ENCODE measurements at places on chromosomes 5 and 9.

DNA sequence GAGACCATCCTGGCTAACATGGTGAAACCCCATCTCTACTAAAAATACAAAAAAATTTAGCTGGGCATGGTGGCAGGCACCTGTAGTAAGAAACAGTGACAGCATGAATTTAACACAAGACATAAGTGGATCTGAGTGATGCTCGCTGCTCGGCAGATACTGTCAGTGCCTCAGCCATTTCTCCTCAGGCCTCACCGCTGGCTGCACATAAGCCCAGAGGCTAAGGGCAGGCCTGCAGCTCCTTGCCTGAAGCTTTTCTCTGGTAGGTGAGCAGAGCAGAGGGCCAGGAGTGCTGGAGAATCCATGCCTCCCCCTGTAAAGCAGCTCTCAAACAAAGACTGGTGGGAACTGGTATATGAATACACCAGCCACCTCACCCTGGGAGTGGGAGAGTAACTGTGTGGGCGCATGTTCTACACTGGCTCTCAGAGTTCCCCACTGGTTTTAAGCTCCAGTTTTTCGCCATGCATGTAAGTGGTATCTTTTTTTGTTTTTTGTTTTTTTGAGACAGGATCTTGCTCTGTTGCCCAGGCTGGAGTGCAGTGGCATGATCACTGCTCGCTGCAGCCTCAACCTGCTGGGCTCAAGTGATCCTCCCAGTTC is 10.3 kb upstream of the CD72 start:
- no peak for DNase-seq

GRCh38 chr5:154268073-154268472 is 77.5 kb downstream of the GALNT10 start:
- no peak for DNase-seq

DNA sequence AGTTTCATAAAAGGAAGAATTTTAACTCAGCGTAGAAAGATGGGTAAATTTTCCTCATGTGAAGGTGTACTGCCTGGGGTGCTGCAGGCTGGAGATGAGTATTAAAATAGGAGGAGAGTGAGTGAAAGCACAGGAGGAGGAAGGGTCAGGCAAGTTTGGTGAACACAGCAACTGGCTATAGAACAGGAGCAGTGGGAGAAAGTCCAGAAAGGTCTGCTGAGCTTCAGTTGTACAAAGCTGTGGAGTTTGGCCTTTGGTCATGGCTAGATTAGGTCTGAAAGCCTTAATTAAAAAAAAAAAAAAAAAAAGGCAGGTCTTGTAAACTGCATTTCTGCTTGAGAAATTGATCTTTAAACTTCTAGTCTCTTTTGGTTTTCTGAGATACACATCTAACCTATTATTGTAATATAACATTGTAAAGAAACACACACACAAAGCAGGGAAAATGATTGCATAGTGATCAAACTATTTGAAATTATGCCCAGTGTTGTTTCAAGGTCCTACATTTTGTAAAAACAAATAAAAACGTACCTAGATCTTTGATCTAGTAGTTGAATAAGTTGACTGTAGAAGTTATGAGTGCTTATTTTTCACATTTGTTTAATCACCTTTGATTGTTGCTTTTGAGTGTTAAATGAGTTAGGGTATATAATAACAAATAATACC is 43.6 kb downstream of the MAP3K1 start:
- DNase-seq, result no peak

- DNase-seq, result no peak
Observed at GRCh38 chr5:110225949-110226348, 500.5 kb downstream of the TMEM232 start.

GRCh38 chr5:148372893-148373292 is 10.9 kb upstream of the FBXO38 start:
- no peak for DNase-seq

DNA sequence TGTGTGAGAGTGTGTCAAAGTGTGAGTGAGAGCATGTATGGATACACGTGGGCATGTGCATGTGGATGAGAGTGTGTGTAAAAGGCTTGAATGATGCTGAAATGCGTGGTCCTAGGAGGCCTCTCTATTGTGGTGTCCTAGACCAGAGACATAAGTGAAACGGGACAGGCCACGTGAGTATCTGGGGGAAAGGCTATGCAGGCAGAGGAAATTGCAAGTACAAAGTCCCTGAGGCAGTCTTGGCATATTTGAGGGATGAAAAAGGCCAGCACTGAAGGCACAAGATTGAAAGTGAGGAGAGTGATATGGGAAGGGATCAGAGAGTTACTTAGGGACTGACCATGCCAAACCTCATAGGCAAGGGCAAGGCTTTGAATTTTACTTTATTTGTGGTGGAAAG is 67.2 kb upstream of the CCDC152 start:
- DNase-seq, result no peak

- DNase-seq, result no peak
Observed at GRCh38 chr5:181044093-181044599, 4.1 kb downstream of the BTNL9 start.

DNA sequence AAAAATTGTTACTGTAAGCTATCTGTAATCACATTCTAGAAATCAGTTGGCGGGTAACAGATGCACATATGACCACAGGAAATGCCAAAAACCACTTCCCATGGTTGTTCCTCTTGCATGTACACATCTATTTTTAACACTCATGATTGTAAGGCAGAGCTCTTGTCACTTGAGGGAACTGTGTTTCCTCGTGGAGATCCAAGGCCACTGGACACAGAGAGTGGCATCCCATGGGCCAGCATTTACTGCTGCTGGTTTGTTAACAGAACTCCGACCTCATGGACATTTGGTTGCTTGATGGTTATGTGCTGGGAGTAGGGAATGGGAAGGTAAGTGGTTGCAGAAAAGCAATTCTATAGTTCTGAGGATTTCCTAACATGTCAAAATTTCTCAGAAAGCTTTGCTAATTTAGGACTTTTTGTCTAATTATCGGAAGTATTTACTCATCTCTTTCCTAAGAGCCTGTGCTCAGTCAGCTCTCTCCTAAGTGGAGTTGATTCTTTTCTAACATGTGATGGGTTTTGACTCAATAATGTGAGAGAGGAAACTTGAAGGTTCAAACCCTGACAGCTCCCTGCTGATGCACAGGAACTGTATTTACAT is 202.0 kb upstream of the NR3C1 start:
- no peak for DNase-seq

DNA sequence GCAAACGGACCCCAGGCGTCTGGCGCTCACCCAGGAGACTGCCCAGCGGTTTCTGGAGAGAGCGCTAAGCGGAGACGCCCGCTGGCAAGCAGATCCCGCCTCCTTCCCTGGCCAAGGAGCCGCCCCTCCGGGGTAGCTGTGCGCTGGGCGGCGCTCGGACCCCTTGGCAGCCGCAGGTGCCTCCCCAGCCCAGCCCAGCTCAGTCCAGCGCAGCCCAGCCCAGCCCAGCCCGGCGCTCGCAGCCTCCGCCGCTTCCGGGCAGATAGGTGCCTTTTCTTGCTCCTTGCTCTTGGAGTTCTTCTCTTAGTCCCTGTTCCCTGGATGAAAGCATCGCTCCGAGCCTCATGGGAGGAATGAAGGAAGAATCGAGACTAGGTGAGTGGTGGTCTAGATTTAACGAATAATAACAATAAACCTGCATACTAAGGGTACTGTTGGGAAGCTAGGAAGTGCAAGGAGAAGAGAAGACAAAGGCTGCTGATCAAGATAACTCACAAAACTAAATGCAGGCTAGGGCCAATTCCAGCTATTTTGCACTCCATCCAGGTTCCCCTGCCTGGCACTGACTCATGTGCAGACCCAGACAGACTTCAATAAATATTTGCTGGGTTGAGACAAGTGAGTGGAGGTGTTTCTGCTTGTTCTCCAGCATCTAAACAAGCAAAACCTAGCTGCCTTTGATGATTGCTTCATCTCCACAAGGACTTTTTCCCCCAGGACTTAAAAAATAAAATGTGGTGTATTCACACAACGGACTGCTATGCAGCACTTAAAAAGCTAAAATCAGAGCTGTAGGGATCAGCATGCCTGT is at the start of gene STK32A:
Gene STK32A, plus strand, starts transcription at position 202 of the 811 bp plus-strand sequence. CDS start 4,609 bp downstream, outside the sequence.
- DNase-seq, result no peak

DNA sequence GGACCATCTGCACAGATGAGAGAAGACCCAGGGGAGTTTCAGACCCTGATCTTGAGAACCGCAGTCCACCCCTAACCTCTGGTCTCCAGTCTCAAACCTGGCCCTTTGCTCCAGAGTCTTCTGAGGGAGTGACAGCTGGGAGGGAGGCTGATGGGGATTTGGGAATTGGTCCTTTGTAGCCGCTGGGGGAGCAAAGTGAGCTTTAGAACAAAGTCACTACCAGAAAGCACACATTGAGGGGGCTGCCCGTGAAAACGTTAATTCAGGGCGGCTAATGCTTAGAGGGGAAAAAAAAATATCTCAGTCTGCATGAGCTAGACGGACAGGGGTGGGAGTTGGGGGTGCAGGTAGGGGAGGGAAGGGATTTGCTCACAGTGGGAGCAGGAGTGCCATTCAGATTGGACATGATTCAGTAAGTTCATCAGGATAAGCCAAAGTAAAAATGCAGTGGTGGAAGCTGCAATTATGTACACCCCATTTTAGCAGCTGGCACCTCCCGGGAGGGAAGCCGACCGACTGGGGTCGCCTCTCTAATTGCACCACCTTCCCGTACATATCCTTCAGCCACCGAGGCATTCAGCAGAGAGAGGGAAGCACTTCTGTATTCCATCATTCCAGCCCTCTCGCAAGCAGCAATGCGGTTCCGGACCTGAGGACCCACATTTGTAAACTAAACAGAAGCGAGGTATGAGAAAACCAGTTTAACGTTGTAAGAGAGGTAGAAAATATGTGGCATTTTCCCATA is 123.4 kb upstream of the RETREG1 start:
- no peak for DNase-seq

- DNase-seq, result no peak
Observed at GRCh38 chr5:10854506-10855277, 93.7 kb upstream of the DAP start.

GRCh38 chr9:36933676-36934215 is 100.3 kb downstream of the PAX5 start:
- no peak for DNase-seq

DNA sequence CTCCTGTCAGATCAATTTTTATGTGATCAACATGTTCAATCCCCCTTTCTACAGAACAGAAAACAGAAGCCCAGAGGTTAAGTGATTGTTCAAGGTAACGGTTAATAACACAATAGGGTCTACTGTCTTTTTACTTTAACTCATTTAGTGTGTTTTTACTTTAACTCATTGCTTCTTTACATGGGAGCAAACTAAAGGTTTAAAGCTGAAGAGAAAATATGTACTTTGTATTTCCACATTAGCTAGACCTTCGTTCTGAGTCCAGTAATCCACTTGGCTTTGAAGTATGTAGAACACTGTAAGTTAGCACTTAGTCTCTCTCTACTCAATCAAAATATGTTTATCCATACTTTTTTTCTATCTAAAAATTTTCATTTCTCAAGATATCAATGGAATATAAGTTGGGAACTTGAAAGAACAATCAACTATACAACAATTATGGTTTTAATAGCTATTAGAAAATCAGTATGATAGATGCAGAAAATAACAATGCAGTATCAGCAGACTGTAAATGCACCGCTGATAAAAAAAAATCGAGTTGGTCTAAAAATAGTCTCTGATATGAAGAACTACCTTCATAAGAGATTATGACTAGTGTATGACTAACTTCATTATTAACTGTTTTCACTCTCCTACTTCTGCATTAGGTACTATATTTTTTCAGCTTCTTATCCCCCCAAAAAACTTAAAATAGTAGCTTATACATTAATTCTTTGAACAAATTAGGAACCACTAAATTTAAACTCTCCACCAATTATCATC is 20.6 kb downstream of the PGGT1B start:
- DNase-seq, result no peak

DNA sequence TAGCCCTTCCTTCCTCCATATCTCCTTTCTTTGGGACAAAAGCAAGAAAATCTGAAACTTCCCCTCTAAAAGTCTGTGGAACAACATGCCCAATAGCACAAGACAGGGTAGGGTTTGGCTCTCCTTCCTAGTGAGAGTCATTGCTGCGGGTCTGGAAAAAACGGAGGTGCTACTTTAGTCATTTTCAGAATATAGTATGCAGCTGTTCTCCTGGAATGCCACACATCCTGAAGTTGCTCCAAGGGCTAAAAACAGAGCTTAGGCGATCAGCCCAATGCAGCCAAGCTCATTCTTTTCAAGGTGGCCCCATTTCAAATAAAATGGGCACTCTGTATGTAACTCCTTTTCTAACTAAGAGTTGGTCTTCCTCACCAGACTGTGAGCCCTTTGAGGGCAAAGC is 39.5 kb upstream of the MYOT start:
- no peak for DNase-seq

- DNase-seq, result no peak
Observed at GRCh38 chr9:34496149-34496712, 26.6 kb downstream of the ENHO start.

- DNase-seq, result no peak
Observed at GRCh38 chr5:12460493-12461261, 556.4 kb upstream of the CTNND2 start.

DNA sequence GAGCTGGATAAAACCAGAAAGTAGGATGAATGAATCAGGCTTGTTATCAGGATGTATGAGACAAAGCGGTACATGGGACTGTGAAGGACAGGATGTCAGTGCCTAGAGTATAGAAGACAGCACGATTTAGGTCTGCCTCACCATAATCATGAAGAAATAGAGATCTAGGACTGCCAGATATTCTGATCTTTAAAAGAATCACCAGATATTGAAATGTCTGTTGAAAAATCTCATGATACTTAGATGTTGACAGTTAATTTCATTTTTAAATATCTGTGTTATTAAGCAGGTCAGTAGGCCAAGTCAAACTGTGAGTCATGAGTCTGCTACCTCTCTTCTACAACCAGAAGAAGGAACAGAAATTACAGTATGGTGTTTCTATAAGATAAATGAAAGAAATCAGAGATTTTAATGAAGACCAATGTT is 65.0 kb downstream of the ST8SIA4 start:
- DNase-seq, result no peak

- DNase-seq, result no peak
Observed at GRCh38 chr5:135587721-135588663, 9.2 kb upstream of the CXCL14 start.

Data from stimulated activated CD8-positive, alpha-beta memory T cell treated with anti-CD3 and anti-CD28 coated beads, Interleukin-15, amount 100 ng/mL, for 1 hour (primary cell).